ENCODE measurements at places on chromosomes 2 and 18.

DNA sequence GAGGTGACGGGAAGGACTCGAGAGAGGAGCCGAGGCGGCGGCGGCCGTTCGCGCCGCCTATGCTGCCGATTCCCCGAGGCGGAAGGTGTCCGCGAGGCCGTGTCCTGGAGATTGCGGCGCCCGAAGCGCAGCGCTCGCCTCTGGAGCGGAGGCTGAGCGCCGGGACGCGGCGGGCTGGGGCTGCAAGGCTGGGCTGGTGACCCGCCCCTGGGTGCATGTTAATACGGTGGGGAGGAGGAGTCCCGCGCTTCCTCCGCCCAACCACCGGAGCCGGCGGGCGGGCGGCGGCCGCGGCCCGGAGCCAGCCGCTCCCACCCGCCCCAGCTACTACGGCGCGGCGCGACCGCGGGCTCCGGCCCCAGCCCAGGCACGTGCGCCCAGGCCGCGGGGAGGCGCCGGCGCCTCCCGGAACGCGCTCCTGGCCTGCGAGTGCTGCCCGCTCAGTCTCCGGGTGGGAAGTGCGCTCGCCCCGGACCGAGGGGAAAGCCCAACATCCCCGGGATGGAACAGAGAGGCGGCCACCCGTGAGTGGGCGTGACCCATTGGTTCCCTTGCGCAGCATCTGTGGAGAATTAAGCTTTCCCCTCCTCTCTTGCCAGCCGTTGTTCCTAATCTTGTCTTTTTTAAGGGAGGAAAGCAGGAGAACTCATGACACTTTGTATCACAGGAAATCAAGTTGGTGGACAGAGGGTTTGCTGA lies at the start of gene DLGAP1:
Gene DLGAP1 (minus strand): TSS at position 195 of the 699 bp plus-strand sequence.
- no peak for DNase-seq

DNA sequence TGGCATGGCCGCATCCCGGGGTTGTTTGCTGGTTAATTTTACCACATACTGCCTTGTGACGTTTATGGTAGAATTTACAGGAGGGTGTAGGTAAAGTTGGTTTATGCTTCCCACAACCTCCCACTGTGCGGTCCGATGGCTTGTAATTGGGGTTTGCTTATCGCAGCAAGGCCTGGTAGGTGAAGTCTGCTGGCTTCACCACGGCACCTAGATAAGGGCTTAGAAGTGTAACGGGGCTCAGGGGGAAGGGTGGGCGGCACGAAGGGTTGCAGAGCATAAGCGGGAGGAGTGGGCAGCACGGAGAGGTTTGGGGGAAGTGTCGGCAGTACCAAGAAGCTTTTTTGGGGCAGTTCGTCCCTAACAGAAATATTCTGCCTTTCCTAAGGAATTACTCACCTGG lies 39.0 kb upstream of the TMEM131 start:
- DNase-seq: no peak

- peak; percentile 56 for DNase-seq
Measured at GRCh38 chr18:55763298-55763697, 175.3 kb upstream of the TCF4 start.

GRCh38 chr2:54946220-54946805 lies 103.9 kb downstream of the RTN4 start:
- no peak for DNase-seq

- DNase-seq: no peak
Measured at GRCh38 chr18:63775166-63775730, at the start of gene SERPINB7. TSS of gene SERPINB7 (plus strand) at chr18:63775418. CDS start at chr18:63782373, 6,955 bp downstream.

GRCh38 chr2:20232837-20233207 lies 7.9 kb upstream of the SDC1 start:
- DNase-seq: no peak

DNA sequence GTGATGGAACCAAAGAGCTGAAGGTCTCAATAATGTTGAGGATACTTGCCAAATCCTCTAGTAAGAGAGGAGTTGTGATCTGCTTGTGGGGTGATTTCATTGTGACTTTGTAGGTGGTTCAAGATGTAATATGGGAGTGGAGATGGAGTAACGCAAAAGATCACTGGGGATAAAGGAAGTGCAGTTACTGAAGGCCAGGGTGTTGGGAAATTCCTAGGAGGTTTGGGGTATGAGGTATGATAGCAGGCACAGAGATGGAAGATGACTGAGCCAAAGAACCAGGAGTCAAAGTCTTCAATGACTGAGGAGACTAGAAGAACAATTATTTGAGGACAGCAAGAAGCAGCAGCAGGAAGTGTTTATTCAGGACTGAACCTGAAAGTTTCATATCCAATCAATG lies 222.6 kb downstream of the NCKAP5 start:
- no peak for DNase-seq

GRCh38 chr2:214651451-214651850 lies 158.0 kb downstream of the BARD1 start:
- no peak for DNase-seq

DNA sequence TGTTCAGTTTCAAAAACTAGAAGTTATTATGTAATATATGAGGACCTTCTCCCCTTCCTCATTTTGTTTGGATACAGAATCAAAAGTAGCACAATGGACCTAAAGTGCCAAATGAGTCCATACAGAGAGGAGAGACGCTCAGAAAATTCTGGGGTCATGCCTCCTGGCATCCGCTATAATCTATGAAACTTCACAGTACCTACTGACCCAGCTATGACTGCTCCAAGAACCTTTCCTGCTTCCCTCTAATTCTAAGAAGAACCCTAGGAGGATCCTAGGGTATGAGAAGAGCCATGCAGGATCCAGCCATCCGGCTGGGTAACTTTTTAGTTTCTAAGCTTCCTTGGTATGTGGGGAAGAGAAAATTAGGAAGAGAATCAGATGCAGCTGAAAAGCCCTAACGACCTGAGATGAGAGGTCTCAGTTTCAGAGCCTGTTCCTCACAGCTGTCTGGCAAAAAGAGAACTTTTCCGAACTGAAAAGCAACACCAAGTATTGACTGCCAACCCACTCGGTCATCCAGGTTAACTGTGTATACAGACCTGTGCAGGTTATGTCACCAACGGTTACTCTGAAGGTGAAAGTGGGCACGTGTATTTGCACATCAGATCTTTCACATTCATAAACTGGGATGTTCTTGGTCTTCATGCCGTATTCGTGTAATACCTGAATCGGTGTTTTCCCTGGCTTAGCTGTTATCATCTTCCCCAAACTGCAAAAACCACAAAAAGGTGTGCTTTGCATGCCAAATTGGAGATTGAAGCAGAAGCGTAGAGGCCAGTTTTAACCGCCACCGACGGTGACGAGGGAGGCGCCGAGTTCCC lies 1.1 kb downstream of the PRKRA start:
- DNase-seq: no peak

GRCh38 chr18:54871231-54871630 lies 43.0 kb downstream of the RAB27B start:
- DNase-seq: no peak

DNA sequence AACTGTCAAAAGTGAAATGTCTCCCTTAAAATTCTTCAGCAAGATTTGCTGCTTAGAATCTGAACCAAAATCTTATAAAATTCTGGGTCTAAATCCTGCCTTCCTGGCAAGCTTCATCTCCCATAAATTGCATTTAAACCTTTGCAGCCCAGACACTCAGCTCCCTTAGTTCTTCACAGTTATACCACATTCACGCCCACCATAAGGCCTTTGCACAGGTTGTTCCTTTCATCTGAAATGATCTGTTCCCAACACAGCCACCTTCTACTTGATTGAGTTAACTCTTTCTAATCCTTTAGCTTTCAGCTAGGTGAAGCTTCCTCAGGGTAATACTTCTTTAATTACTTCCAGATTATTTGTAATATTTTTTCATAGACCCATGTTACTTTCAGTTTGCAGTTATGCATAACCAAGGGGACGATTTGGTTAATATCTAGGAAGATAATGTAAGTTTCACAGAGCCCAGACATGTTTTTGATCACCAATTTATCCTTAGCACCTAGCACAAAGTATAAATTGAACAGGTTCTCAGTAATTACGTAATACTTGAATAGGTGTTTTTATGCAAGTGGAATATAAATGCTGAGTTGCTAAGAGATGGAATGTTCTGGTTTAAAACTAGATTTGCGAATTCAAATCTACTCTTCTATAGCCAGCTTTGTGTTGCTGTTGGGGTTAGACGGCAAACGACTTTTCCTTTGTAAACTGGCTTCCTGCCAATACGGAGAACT lies 779.7 kb upstream of the PKDCC start:
- no peak for DNase-seq

- peak; percentile 74 for DNase-seq
Measured at GRCh38 chr2:153101187-153101586, 377.4 kb downstream of the RPRM start.

- no peak for DNase-seq
Measured at GRCh38 chr2:196725882-196726281, 73.6 kb downstream of the GTF3C3 start.

DNA sequence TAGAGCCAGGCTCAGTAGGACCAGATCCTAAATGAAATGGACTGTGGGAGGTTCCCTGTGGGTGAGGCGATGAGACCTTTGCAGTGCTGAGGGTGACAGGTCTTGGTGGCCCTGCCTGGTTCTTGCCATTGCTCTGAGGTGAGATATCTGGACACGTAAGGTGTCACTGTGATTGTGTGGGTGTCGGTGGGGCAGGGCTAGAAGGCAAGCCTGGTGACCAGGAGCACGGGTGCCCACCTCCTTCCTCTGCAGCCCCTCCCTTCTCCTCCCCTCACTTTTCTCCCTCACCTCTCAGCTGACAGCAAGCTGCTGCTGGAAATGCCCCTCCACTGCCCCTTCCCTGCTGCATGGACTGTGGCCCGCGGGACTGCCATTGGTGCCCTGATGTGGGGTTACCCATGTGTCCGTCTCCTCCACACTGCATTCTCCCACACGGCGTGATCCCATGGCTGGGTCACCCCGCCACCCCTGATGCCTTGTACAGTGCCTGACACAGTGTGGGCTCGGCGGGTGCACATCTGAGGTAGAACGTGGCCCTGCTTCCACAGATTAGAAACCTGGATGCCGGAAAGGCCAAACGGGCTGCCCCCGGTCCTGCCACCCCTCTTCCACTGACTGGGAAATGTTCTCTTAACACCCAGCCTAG lies 55.6 kb upstream of the FOSL2 start:
- DNase-seq: no peak

DNA sequence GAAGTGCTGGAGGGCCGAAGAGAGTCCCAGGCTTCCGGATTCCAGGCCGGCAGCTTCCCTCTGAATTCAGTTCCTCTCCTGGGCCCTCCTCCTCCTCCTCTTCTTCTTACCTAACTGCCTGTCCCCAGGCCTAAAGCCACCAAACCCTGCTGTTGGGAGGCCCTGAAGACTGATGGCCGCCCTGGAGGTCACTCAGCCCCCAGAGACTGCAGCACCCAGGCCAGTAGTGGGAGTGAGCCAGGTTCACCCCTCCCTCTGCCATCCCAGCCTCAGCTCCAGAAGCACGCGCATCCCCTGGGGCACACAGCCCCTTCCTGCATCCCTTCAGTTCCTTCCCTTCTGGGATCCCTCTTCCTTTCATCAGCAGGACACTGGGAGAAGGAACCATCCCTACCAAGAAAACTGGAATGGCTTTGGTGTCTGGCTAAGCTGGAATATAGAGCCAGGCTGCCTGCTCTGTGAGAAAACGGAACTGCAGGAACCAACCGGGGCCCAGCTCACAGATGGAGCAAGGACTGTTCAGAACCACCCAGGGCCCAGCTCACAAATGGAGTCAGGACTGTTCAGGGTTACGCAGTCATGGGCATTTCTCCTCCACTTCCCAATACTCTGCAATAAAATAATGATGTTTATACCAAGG lies 127.4 kb downstream of the NDUFA10 start:
- DNase-seq: no peak

- no peak for DNase-seq
Measured at GRCh38 chr2:23323198-23323916, 61.6 kb upstream of the KLHL29 start.

DNA sequence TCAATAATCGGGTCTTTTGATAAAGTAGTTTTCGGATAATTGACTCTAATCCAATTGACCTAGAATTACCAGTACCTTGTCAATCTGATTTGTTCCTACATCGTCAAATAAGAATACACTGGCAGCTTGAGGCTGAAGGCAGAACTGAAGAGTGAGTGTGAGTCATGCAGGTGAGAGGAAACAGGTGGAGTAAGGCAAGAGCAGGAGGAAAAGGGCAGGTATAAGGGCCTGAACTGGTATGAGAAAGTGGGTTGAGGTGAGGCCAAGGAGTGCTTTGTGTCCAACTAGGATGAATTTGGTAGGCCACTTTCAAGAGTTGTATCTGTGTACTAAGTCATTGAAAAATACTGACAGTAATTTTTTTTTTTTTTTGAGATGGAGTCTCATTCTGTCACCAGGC lies 186.0 kb downstream of the ZNF385B start:
- no peak for DNase-seq

DNA sequence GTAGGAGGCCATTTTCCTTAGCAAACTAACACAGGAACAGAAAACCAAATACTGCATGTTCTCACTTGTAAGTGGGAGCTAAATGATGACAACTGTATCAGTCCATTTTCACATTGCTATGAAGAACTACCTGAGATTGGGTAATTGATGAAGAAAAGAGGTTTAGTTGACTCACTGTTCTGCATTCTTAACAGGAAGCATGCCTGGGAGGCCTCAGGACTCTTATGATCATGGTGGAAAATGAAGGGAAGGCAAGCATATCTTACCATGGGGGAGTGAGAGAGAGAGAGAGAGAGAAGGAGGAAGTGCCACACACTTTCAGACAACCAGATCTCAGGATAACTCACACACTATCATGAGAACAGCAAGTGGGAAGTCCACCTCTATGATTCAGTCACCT lies 105.3 kb downstream of the PARD3B start:
- no peak for DNase-seq

DNA sequence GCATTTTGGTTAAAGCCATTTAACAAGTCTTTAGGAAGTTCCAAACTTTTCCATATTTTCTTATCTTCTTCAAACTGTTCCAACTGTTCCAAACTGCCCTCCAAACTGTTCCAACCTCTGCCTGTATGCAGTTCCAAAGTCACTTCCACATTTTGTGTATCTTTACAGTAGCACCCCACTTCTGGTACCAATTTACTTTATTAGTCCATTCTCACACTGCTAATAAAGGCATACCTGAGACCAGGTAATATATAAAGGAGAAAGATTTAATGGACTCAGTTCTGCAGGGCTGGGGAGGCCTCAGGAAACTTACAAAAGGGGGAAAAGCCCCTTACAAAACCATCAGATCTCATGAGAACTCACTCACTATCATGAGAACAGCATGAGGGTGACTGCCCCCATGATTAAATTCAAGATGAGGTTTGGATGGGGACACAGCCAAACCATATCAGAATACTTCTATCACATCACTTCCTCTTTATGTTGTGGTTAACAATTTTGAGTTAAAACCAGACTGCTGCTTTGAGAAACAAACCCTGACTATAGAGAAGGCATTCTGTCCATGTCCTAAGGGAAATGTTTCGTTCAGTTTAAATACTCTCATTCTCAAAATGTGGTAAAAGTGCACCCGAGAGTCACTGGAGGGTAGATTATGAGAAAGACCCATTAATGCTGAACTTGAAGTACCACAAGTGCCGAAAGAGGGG lies 11.0 kb downstream of the IL18R1 start:
- DNase-seq: no peak

- DNase-seq: no peak
Measured at GRCh38 chr2:157305723-157306110, 19.9 kb downstream of the ERMN start.

GRCh38 chr18:76621226-76621625 lies 126.2 kb upstream of the ZNF516 start:
- no peak for DNase-seq

GRCh38 chr2:237012577-237013267 lies 73.0 kb upstream of the COPS8 start:
- no peak for DNase-seq

- no peak for DNase-seq
Measured at GRCh38 chr2:23041443-23041842, 343.5 kb upstream of the KLHL29 start.

GRCh38 chr2:127735537-127736399 lies 34.5 kb downstream of the SFT2D3 start:
- peak; percentile 76 for DNase-seq

- no peak for DNase-seq
Measured at GRCh38 chr2:216477283-216478035, 21.2 kb upstream of the RPL37A start.

Measured in Caki2 (cell line).